ENCODE measurements at places on chromosomes 6 and 20.
A peak's percentile ranks its signal among the peaks of the same experiment; 100 is the strongest.

DNA sequence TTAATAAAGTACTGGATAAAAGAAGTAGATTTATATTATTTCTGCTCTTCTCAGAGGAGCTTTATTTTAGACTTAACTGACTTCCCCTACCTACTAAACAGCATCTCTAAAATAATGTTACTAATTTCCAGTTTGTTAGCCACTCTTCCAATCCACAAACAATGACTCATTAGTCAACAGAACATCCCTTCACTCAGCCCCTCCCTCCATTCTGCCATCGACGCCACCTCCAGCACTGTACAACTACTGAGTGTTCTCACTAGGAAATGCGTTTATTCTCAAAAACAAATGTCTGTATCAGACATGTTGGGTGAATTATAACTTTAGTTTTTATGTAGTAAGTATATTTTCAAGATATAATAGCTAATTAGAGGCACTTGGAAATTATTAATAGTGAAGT lies 427.0 kb downstream of the EYS start:
- no peak for DNase-seq
- no peaks in the 10 kb centered on the region for H3K27me3 ChIP-seq
- H3K36me3 ChIP-seq, result no peaks in the 10 kb centered on the region
- H3K4me3 ChIP-seq, result no peak overlapping the region

- H3K4me3 ChIP-seq, result no peak overlapping the region
- H3K36me3 ChIP-seq, result no peaks in the 10 kb centered on the region
- no peak for DNase-seq
- no peaks in the 10 kb centered on the region for H3K27me3 ChIP-seq
Observed at GRCh38 chr20:8287340-8287739, 155.3 kb downstream of the PLCB1 start.

DNA sequence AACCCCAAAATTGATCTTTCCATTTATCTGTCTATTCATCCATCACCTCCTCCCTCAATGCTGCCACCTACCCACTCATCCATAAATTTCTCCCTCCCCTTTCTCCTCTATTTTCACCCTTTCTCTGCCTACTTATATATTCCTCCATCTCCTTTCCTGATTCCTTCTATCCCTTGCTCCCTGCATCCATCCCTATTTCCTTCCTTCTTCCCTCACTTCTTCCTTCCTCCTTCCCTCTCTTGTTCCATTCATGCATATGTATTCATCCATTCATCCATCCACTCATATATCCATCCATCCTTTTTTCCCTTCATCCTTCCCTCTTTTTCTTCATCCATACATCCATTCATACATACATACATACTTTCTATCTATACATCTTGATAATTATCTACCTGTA lies 76.3 kb upstream of the GGTLC1 start:
- H3K4me1 ChIP-seq, result no peaks in the 10 kb centered on the region
- DNase-seq, result no peak
- H3K4me3 ChIP-seq, result no peak overlapping the region
- H3K27me3 ChIP-seq, result no peaks in the 10 kb centered on the region
- no peak overlapping the region for H3K27ac ChIP-seq

- no peak for DNase-seq
- H3K27me3 ChIP-seq, result no peaks in the 10 kb centered on the region
- peaks cover 5% of the 10 kb centered on the region for H3K4me1 ChIP-seq
- H3K27ac ChIP-seq, result no peak overlapping the region
Observed at GRCh38 chr6:169266746-169267591, 13.3 kb upstream of the THBS2 start.

DNA sequence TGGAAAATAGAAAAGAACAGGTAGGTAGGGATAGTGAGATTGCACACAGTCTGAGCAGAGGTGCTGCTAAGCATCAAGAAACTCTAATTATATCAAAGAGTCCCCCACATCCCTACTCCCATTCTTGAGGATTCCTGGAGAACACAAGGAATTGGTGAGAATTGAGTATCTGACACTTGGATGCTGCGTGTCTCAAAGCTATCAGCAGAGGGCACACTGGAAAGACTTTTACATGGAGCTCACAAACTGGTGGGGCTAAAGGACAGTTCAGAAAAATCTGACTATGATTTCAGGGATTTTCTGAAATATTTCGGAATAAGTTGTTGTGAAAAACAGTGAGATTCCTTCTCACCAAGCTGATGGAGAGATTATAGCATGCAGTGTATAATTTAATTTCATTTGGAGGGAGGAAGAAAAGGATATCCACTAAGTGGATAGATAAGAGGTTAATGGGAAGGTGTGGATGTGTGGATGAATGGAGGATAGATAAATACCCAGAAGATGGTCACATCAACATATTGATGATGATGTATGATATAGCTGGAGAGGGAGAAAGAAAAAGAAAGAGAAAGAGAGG lies 215.4 kb upstream of the DEFB112 start:
- no peaks in the 10 kb centered on the region for H3K27me3 ChIP-seq
- no peaks in the 10 kb centered on the region for H3K36me3 ChIP-seq
- H3K27ac ChIP-seq, result no peak overlapping the region
- peak; percentile 20 for DNase-seq
